CD8-positive, alpha-beta memory T cell (primary cell): ENCODE measurements at places on chromosomes 1 and 21.
A peak's percentile ranks its signal among the peaks of the same experiment; 100 is the strongest.

DNA sequence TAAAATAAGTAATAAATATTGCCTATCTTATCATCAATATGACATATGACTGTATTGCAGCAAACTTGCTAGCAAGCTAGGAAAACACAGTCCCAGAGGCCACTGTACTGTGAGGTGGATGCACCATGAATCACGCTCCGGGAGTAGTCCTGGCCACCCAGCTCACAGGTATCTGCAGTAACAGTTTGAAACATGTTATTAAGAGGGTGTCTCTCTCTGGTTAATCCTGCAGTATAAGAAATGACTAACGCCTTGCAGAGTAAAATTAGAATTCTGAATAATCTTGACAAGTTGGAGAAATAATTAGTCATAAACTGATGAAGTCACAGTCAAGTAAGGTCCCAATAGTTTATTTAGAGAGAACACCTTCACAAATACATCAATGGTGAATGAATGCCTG lies 34.0 kb upstream of the DPT start:
- DNase-seq, result no peak

- DNase-seq, result no peak
These were observed 121.5 kb downstream of the PLPP3 start for GRCh38 chr1:56457756-56458375.

DNA sequence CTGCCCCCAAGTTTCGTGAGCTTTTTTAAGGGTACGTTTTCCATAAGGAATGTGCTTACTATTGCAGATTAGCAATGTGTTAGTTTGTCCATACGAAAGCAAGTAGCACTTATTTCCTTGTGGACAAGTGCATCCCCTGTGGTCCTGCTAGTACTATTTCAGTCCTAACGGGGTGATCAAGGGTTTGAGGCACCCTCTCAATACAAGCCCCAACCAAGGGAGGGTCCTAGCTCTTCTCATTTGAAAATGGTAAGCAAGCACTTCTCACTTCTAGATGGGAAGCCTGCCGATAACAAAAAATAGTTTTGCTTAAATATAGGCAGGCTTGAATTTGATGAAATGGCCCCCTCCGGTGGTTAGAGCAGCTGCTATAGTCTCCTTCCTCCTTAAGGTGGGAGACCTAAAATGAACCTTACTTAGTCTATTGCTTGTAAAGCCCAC lies 64.0 kb upstream of the HMCN1 start:
- DNase-seq, result peak; percentile 68

- DNase-seq, result no peak
These were observed 1.0 kb upstream of the S100A6 start for GRCh38 chr1:153536671-153537375.

DNA sequence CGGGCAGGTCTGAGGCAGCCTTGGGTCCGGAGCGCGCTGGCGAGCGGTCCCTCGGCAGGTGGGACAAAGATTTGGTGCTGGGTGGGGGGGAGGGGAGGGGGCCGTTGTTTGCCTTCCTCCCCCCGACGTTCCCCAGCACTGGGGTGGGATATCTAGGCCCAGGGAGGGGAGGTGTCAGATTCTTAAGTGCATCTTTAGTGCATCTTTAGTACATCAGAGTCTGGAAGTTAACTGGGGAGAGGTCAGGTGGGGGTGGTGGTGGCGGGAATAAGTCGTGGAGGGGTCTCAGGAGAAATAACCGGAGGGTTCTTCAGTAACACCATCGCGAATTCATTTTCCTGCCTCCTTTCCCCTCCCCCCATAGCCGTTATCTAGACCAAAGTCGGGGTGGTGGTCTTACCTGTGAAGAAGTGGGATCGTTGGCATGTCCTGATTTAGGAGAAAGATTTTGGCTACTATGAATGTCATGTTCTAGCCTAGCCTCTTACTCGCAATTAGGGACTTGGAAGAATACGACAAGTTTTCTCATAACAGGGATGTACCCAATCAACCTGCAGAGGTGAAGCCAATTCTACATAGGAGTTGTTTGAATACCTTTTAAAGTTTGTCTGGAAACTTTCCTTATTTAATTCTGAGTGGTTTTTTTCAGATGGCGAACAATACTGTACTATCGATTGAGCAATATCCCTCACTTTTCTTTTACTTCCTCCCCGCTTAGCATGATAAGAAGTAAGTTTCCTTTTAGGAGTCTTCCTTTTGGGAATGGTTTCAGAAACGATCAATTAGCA lies 886 bp downstream of the ZMYM4 start:
- DNase-seq, result no peak
